ENCODE measurements at places on chromosomes 4 and X.

DNA sequence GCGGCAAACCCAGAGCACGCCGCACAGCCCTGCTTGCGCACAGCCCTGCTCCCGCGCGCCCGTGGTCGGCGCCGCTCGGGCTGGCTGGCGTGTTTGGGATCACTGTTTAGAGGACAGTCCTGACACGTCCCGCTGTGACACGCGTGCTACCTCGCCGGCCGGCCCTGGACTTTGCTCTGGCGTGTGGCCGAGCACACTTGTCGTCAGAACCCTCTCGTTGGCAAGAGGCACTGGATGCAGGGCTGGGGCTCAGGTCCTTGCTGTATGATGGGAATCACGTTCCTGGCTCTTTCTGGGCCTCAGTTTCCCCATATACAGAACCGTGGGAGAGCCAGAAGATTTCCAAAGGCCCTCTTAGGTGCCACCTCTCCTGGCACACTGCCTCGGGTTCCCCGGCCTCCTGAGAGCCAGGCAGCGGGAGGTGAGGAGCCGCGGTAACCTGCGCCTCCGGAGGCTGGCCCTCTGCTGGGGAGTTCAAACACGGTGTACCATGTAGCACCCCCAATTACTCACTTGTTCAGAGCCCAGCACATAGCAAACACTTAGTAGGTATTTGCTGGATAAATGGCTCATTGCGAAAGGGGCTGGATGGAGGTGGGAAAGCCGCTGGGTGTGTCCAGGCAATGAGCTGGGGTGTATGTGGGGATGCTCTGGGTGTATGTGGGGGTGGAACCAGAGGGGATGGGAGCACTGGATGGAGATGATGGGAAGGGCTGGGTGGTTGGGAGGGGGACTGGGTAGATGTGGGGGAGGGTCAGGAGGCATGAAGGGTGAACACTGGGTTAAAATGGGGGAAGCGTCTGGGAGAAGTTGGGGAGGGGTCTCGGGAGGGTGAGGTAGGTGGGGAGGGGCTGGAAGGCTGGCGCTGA is 76.6 kb downstream of the HTRA3 start:
- no peak for DNase-seq

DNA sequence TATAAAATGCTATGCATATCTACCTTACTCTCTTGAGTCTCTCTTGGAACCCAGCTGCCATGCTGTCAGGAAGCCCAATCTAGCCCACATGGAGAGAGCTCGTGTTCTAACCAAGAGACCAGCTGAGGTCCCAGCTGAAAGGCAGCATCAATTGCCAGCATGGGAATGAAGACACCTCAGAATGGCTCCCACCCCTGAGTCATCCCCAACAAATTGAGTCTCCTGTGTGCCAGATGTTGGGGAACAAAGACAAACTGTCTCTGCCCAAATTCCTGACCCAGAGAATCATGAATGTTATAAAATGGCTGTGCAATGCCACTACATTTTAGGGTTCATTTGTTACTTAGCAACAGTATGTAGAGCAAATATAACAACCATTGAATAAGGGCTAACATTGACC is 105.2 kb upstream of the STX18 start:
- DNase-seq, result peak; percentile 37

GRCh38 chrX:21355831-21356230 is 18.4 kb upstream of the CNKSR2 start:
- no peak for DNase-seq

DNA sequence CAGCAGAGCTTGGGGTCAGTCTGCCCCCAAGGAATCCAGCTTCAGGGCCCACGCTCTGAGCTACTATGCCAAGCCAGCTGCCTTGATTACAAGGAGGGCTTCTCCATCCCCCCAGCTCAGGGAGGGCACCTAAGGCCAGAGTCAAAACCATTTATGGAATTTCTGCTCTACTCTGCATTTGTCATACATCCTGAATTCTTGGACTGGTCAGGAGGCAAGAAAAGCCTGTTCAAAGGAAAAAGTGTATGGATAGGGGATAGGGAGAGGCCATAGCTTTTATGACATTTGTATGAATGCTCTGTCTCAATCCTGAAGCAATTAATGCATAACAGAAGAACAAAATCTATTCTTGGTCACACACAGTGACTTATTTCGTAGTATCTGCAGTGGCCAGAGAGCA is 32.2 kb downstream of the EDNRA start:
- no peak for DNase-seq

- DNase-seq, result no peak
These were observed 160.7 kb upstream of the NPY2R start for GRCh38 chr4:155047755-155048154.

GRCh38 chr4:76738086-76738931 is 159.6 kb downstream of the SOWAHB start:
- peak; percentile 97 for DNase-seq

GRCh38 chrX:48908600-48908999 is 2.8 kb downstream of the SLC35A2 start:
- no peak for DNase-seq

GRCh38 chr4:76282941-76283689 is 23.4 kb upstream of the STBD1 start:
- DNase-seq, result no peak

GRCh38 chrX:97401154-97401553 is 517.4 kb downstream of the RPA4 start:
- no peak for DNase-seq

- DNase-seq, result no peak
These were observed 327.7 kb downstream of the DKK2 start for GRCh38 chr4:106708464-106708816.

DNA sequence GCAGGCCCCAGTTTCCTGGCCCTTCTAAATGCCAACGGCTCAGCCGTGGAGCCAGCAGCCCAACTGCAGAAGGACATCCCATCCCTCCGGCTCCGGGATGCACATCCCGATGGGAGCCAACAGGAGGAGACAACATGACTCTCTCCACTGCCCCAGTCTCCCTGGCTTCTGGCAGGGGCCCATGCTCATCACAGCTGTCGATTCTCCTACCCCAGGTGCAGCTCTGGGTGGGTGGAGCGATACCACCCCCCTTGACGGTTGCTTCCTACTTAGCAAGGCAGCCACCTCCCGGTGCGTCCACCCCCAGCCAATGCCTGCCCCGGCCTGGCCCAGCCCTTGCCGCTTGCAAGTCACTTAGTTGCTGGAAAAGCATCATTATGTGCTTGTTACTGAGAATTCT is 19.5 kb downstream of the ZNF275 start:
- DNase-seq, result no peak

GRCh38 chr4:151324124-151324751 is 1.2 kb downstream of the SH3D19 start:
- DNase-seq, result no peak

DNA sequence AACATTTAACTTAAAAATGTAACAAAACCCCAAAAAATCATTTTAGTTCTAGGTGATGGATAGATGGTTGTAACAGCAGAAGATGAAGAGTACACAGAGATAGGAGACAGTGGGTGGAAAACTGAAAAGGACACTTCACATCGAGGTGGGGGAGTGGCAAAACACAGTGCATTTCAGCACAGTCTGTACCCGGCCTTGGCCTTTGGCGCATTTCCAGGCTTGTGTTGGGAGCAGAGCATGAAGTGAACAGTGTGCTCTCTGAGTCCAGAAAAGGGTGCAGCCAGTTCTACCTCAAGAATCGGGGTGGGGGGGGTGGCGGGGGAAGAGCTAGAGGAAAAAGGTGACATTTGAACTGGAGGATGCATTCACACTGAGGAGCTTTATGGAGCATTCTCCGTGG is 4.3 kb downstream of the TSPYL2 start:
- DNase-seq, result no peak

DNA sequence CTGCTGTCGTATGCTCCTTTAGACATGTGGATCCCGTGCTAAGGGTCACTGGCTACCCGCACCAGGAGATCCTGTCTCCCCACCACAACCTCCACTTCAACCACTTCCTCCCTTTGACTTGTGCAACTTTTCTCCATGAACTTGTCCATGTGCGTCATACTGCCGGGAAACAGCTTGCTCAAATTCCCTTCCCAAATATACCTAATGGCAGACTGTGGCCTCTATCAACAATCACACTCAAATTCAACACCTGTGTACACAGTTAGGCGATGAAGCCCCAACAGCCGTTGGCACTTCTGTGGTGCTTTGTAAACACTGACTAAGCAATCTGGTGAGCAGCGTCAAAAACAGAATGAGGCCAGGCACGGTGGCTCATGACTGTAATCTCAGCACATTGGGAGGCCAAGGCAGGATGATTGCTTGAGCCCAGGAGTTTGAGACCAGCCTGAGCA is 49.5 kb downstream of the CD99L2 start:
- no peak for DNase-seq

DNA sequence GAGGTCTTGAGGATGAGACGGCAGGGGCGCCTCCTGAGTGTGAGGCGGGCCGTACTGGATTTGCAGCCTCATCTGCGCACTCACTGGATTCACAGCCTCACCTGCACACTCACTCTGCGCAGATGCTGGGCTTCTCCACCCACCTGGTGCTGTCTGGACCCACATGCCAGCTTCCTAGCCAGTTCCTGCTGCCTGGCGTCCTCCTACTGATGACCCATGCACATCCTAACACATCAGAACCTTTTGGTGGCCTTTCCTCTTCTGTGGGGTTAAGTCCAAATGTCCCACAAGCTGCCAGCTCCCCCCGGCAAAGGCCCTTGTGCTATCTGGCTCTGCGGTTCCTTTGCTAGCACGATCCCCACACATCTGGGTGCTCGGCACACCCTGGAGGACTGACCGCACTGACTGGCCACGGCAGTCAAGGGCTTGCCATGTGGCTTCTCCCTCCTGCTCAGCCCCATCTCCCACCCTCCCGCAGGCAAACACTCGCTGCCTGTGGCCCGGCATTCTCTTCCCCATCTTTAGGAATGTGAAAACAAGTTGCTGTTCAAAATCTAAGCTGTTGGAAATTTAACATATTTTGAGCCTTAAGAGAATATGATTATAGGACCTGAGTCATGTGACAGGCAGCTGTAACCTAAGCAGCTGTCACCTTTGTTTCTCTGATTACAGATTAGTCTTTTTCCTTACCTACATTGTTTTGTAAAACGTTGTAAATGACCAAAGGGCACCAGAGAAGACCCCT is 39.4 kb upstream of the AFAP1 start:
- DNase-seq, result no peak

- DNase-seq, result peak; percentile 3
These were observed 49.2 kb downstream of the CDS1 start for GRCh38 chr4:84632092-84632491.

GRCh38 chrX:149630681-149631233 is 835 bp downstream of the TMEM185A start:
- peak; percentile 30 for DNase-seq

DNA sequence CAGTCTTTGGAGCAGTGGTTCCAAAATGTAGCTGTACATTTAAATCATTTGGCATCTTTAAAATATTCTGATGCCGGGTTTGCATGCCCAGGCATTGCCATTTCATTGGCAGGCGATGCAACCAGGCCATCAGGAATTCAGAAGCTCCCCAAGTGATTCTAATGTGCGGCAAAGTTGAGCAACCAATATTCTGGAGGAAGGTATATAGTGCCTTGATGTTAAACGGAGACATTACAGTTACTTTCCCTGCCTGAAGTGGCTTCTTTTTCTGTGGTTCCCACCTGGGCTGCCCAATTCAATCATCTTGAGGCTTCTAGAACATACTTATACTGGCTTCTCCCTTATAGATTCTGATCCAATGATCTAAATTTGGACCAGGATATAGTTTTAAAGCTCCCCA is 68.7 kb upstream of the PGM2 start:
- DNase-seq, result no peak

DNA sequence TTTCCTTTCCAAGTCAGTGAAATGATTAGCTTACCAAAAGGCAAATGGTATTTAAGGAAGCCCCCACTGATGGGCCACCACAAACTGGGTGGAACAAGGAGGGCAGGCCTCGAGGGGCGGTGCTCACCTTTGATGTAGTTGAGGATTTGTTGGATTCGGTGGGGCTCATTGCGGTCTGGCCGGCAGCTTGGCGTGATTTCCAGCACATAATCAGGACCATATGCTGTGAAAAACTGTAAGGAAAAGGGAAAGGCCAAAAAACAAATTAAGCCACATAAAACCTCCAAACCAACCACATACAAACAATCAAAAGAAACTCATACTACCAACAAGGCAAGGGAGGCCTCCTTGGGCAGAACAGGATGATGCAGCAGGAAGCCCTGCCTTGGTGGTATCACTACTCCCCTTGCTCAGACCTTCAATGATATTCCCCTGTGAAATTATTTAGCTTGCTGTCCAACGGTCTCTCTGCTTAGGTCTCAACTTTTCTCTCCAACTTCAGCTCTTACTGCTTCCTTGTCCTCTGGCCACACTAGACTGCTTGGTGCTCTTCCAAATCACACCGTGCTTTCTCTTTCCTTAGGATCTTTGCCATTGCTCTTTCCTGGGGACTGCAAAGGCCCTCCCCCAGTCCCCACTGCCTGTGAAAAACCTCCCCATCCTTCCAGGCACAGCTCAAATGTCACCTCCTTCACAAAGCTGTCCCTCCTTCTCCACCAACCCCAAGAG is 46.1 kb upstream of the CITED1 start:
- peak; percentile 17 for DNase-seq

- DNase-seq, result no peak
These were observed 1291.0 kb downstream of the ARAP2 start for GRCh38 chr4:34953145-34953799.

DNA sequence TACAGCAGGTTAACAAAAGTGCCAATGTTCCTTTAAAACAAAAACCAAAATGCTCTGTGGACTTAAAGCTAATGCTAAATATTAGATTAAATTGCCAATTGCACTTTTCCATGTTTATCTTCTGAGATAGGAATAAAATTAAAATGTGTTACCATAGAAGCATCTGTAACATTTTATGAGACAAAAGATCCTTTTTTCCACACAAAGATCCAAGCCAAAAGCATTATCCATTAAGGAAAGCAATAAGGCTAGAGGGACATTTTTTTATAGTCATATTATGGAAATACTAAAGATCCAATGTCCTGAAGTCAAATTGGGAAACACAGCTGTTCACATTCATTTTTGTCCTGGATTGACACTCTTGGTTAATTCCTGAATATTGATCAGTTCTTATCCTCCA is 73.6 kb downstream of the PALLD start:
- no peak for DNase-seq

DNA sequence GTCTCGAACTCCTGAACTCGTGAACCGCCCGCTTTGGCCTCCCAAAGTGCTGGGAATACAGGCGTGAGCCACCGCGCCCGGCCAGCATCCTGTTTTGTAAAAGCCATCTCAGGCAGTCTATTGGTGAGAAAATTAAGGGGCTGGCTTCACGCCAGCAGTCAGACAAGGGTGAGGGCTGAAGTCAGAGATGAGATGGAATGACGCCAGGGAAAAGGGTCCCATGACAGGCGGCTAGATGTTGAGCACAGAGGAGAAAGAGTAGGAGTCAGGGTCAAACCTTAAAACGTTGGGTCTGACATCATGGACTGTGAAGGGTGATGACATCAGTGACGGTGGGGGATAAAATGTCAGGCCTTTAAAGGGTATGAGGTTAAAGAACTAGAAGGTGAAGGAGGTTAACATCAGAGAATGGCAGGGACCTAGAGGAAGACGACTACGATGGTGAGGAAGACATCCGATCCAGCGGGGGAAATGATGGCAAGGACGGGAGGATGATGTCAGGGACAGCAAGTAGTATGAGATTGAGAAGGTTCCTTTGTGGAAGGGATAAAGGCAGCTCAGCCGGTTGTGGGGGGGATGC is 504 bp upstream of the RBM3 start:
- no peak for DNase-seq

All from GM04503 (cell line).